ENCODE measurements at places on chromosomes 6 and 20. TPM values are rescaled to one million over a fixed set of nuclear protein-coding genes. Genes with fewer than 3 reads are reported as not detected.

FIG4 gene
- 20.7 TPM for total RNA-seq

- H3K4me3 ChIP-seq, result no peak overlapping the region
- H3K27ac ChIP-seq, result peak overlapping the region; percentile 86
- H3K36me3 ChIP-seq, result peaks cover 21% of the 10 kb centered on the region
- peaks cover 66% of the 10 kb centered on the region for H3K4me1 ChIP-seq
- DNase-seq, result no peak
Measured at GRCh38 chr6:111748231-111748647, 125.0 kb downstream of the FYN start.

DNA sequence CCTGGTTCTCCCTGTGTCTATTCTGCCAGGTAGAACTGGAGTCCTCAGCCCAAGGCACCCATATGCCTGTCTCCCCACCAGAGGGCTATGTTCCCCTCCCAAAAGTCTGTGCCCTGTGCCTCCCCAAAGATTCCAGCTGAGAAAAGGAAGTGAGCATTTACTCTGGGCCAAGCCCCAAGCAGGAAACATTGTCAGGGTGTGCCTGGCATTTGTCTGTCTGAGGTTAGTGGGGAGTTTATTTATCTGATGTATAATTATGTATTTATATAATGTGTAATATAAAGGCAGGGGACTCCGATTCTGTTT lies 5.6 kb downstream of the GDF5 start:
- no peaks in the 10 kb centered on the region for H3K27me3 ChIP-seq
- H3K36me3 ChIP-seq, result no peaks in the 10 kb centered on the region
- no peaks in the 10 kb centered on the region for H3K4me1 ChIP-seq

C6orf15 gene
- total RNA-seq, result not detected

GRCh38 chr6:43609402-43609801 lies 19.7 kb downstream of the GTPBP2 start:
- no peak for DNase-seq
- no peaks in the 10 kb centered on the region for H3K27me3 ChIP-seq
- peaks cover 42% of the 10 kb centered on the region for H3K36me3 ChIP-seq

DNA sequence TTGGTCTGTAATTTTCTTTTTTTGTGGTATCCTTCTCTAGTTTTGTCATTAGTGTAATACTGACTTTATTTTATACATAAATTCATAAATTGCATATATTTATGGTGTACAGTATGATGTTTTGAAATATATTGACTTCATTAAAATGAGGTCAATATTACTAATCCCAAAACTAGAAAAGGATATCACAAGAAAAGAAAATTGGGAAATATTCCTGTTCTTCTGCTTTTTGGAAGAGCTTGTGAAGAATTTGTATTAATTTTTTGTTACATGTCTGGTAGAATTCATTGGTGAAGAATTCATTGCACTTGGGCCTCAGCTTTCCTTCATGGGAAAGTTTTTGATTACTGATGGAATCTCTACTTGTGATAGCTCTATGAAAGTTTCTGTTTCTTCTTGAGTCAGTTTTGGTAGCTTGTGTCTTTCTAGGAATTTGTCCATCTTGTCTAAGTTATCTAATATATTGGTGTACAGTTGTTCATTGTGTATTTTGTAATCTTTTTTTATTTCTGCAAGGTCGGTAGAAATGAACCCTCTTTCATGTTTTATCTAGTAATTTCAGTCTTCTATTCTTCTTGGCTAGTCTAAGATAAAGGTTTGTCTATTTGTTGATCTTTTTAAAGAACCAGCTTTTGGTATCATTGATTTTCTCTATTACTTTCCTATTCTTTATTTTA lies 11.3 kb upstream of the ZNF451 start:
- H3K4me1 ChIP-seq, result no peaks in the 10 kb centered on the region
- H3K27ac ChIP-seq, result no peak overlapping the region
- H3K27me3 ChIP-seq, result no peaks in the 10 kb centered on the region
- H3K36me3 ChIP-seq, result no peaks in the 10 kb centered on the region
- no peak overlapping the region for H3K4me3 ChIP-seq

GRCh38 chr20:49406666-49407065 lies 75.8 kb downstream of the KCNB1 start:
- H3K27ac ChIP-seq, result no peak overlapping the region
- no peaks in the 10 kb centered on the region for H3K36me3 ChIP-seq
- H3K27me3 ChIP-seq, result no peaks in the 10 kb centered on the region
- no peak for DNase-seq

NOP56 gene
- 169 TPM for total RNA-seq

DNA sequence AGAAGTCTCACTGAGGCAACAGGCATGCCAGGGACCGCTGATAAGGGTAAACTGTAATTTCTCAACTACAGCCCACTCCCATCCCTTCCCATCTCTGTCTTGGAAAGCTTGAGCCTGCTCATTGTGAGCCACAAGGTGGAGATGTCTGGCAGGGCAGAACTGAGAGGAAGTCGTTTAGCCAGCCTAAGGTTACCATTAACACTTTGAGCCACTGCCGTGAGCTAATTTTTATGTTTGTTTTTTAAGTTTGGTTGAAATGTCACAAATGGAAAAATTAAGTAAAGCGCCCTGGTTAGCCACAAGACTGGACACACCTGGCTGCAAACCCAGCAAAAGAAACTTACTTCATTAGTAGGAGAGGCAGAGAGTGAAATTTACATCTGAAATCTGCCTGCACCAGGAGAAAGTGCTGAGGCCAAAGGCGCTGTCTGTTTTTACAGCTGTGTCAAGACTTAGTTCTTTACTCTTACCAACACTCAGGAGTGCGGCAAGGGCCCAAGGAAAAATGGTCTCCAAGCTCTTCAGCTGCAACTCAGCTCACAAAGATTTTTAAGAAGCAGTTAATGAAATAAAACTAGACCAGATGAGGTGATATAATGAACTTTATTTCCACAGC lies 50.0 kb upstream of the FAM83C start:
- H3K36me3 ChIP-seq, result peaks cover 26% of the 10 kb centered on the region
- no peak for DNase-seq
- H3K4me1 ChIP-seq, result no peaks in the 10 kb centered on the region
- no peak overlapping the region for H3K27ac ChIP-seq
- no peak overlapping the region for H3K4me3 ChIP-seq
